ENCODE measurements at places on chromosomes 11 and 22.
A peak's percentile ranks its signal among the peaks of the same experiment; 100 is the strongest.

- no peak for DNase-seq
These were observed 11.0 kb upstream of the SHANK2 start for GRCh38 chr11:71263386-71263785.

- no peak for DNase-seq
These were observed 10.7 kb downstream of the MCM5 start for GRCh38 chr22:35410663-35411034.

- DNase-seq = peak; percentile 72
These were observed at the start of gene RRP7A for GRCh38 chr22:42519525-42520401. TSS of gene RRP7A (minus strand) at chr22:42519796. CDS start at chr22:42519786, 10 bp downstream.

GRCh38 chr11:75823415-75823814, 8.4 kb downstream of the UVRAG start:
- no peak for DNase-seq

DNA sequence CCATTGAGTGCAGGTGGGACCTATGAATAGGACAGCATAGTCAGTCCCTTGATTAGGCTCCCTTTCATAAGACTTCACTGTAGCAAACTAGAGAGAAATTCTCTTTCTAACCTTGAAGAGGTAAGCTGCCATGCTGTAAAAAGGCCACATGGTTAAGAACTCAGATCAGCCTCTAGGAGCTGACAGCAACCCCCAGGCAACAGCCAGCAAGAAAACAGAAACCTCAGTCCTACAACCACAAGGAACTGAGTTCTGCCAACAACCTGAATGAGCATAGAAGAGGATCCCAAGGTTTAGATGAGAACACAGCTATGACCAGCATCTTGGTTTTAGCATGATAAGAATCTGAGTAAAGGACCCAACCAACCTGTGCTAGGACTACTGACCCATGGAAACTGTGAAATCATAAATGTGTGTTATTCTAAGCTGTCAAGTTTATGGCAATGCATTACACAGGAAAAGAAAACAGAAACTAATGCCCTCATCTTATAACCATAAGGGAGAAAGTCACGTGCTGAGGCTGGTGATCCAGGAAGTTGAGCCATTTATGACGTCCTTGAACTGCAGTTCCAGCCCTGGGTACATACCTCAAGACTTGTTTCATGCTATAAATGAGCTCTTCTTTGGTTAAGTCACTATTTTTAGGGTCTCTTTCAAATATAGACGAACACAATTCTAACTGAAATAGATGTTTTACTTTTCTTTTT, 43.3 kb downstream of the RAB38 start:
- DNase-seq = no peak

DNA sequence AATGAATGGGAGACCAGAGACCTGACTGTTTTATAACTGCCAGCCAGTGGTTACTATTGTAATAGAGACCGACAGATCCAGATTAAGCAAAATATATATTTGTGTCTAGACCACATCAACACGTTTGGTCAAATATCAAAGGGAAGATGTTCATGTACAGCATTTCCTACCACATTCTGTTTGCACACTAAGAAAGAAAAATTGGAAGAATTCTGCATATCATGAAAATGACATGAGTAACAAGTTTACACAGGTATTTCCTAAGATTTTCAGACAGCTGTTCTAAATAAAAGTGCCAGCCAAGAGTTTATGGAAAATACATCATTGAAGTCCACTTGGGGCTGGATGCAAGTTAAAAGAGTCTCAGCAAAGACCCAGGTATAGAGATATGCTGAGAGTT, 145.5 kb upstream of the ANO3 start:
- DNase-seq = no peak

GRCh38 chr11:18739685-18740084, 13.7 kb upstream of the IGSF22 start:
- no peak for DNase-seq

- no peak for DNase-seq
These were observed 862 bp upstream of the PDXP start for GRCh38 chr22:37657590-37658132.

GRCh38 chr11:67400251-67400941, 1.3 kb downstream of the PPP1CA start:
- no peak for DNase-seq

DNA sequence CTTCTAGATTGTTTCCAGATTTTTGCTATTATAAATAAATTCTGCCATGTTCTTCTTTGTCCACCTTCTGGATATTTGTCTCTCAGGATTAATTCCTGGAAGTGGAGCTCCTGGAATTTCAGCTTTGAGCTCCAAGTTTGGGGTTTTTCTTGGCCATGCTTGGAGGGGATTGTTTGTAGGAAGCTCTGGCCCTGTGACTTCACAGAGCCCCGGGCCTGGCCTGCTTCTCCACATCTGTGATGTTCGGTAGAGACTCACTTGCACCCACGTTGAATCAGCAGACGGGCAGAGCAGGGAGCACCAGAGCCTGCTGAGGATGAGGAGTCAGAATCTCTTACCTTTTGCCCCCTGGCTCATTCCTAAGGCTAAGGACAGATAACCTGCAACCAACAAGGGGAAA, 35.7 kb downstream of the LRRC32 start:
- DNase-seq = no peak

DNA sequence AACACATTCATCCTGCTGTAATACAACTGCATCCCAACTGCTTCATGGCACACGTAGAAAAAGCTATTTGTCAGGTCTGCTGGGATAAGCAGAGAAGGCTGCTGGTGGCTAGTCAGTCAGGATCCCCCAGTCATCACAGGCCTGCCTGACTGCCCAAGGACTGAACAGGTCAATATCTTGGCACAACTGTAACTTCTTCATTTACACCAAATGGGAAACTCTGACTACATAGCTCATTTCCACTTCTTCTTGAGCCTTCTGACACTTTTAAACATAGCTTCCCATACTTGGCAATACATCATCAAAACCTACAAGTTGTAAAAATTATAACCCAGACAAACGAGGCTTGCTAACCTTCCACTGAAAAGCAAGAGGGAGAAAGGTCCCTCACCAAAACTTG, 2.8 kb downstream of the TMEM9B start:
- DNase-seq = no peak

DNA sequence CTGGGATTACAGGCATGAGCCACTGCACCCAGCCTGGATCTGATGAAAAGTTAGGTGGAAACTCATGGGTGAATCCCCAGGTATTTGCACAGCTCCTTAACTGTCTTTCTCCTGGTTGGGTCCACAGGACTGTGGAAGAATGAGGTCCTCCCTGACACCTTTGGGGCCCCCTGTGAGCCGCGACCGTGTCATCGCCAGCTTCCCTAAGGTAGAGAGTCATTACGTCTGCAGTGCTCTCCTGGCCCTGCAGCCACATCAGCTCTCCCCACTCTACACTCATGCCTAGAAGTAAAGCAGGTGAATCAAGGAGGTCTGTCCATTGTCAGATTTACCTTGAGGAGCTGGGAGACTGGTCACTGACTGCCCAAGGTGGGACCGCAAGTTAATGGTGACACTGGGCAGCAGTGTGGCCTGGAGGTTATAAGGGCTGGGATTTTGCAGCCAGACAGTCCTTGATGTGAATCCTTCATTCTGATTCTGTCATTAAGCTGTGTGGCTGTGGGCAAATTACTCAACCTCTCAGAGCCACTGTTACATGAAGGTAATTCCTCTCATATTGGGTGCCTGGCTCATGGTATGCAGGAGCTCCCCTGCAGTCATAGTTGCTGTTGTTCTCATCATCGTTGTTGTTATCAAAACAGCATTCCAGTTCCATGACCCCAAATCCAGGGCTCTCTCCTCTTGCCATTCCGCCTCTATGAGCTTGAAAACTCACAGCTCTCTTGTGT, 1.4 kb downstream of the RAB36 start:
- DNase-seq = no peak

GRCh38 chr11:8501836-8502235, 92.2 kb downstream of the STK33 start:
- DNase-seq = no peak

- no peak for DNase-seq
These were observed 101.2 kb upstream of the RAG2 start for GRCh38 chr11:36699271-36699670.

DNA sequence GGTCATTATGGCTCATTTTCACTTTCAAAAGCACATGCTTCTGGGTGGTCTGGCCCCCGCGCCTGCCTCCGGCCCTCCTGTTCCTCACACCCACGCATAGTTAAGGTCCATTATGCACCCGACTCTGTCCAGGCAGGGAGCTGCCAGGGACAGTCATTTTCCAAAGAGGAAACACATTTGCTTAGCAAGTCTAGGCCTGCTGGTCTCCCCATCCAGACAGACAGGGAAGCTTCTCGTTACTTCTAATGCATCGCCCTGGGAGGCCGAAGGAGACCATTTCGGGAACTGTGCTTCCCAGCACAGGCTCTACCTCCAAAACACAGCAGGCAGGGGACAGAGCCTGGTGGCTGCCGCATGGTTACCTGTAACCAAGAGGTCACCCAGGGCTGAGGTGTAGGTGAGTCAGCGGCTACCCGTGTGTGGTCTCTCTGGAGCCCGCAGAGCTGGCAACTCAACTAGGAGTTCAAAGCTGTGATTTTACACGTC, 87.1 kb upstream of the SHANK2 start:
- DNase-seq = no peak

- DNase-seq = no peak
These were observed 41.8 kb downstream of the GALNT18 start for GRCh38 chr11:11580012-11580411.

DNA sequence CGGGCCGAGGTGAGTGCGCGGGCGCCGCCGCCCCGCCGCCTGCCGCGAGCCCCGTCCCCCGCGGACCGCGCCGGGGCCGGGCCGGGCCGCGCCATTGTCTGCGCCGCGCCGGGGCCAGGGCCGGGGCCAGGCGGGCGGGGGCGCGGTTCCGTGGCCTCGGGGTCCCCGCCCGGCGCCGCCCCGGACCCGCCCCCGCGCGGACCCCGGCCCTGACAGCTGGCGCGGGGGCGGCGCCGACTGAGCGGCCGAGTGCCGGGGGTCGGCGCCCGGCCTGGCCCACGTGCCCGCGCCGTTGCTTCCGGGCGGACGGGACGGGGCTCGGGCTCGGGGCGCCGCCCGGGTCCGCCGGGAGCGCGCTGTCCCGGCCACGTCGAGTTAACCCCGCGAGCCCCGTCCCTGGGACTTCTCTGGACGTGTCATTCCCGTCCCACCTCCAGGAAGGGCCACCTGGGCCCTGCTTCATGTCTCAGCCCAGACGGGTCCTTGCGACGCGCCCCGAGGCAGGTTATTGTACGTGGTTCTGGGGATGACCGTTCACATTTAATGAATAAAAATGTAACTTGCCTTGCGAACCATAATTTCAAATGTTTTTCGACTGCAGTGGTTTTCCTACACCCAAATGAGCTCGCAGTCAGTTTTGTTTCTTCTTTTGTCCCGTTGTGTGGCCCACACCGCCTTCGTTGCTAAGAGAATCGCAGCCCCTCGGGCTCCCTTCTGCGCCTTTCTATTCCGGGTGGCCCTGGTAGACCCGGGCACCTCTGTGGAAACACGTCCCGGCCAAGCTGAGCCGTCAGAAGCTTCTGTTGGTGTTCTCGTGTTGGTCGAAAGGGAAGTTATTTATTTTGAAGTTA, 562 bp downstream of the ZBED4 start:
- no peak for DNase-seq

DNA sequence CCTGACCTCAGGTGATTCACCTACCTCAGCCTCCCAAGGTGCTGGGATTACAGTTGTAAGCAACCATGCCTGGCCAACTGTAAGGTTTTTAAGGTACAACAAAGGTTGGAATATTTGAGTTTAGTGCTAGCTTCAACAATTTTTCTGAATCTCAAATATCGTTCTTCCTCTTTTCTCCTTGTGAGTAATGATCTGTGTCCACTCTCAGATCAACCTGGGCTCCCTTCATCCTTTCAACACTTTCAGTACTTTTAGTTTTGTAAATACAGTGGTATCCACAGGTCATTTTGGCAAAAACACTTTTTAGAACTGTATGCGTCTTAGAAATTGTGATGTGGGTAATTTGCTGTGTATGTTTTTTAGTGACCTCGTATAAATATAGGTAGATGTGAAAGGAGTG, 7.9 kb downstream of the PACS1 start:
- DNase-seq = no peak

DNA sequence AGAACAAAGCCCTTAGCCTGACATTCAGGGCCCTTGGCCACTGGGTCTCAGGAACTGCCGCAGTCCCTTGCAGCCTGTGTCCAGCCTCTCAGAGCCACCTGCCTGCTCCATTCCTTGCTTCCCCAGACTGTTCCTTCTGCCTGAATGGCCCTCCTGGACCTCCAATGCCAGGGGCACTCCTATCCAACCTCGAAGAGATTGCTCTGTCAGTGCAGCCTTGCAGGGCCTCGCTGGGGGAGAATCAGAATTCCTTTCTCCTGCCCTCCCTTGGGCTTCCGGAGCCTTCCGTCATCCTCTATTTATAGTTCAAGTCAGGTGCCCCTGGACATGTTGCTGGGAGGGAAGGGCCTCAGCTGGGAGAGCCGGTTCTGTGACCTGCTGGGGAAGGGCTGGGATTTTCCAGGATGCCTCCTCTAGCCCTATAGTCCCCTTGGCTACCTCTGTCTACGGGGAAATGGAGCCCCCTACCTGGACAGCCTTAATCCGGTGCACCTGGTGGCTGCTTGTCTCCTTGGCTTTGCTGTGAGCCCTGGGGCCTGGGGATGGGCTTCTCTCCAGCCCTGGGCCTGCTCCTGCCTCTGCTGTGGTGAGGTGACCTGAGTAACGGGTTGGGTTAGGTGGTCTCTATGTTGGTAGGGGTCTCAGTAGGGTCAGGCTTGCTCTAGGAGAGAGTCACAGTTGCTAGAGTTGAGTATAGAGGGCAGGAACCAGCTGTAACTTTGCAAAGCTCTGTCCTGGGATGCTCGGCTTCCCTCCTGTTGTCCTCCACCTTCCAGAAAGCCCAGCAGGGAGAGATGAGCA, 45.9 kb upstream of the SYT7 start:
- DNase-seq = no peak

DNA sequence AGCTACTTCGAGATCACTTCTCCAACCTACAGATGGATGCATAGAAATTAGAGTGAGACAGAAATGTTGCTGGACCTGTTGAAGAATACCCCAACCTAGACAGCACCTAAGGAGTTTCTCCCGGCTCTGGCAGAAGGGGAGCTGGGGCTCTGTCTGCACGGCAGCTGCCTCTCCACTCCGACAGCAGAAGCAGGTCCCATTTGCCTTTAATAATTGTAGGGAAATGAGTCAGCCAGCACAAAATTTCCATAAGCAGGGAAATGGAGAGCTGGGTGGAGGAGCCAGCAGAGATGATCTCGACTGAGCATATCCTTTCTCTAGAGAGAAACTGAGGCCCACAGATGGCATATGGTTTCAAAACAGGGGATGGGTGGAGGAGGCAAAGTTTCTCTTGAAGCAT, 80.1 kb downstream of the EFCAB6 start:
- DNase-seq = no peak

- no peak for DNase-seq
These were observed 24.6 kb upstream of the WNT7B start for GRCh38 chr22:46001426-46002106.

GRCh38 chr22:44186121-44186510, 5.4 kb downstream of the PARVG start:
- DNase-seq = no peak

GRCh38 chr11:44359162-44359561, 49.2 kb upstream of the ALX4 start:
- no peak for DNase-seq

GRCh38 chr11:122732342-122733315, 77.1 kb downstream of the UBASH3B start:
- DNase-seq = no peak
